Peyer's patch (tissue), 4 donors: ENCODE measurements at places on chromosomes 6 and 20. TPM values are rescaled to one million over a fixed set of nuclear protein-coding genes. Genes with fewer than 3 reads are reported as not detected.

DNA sequence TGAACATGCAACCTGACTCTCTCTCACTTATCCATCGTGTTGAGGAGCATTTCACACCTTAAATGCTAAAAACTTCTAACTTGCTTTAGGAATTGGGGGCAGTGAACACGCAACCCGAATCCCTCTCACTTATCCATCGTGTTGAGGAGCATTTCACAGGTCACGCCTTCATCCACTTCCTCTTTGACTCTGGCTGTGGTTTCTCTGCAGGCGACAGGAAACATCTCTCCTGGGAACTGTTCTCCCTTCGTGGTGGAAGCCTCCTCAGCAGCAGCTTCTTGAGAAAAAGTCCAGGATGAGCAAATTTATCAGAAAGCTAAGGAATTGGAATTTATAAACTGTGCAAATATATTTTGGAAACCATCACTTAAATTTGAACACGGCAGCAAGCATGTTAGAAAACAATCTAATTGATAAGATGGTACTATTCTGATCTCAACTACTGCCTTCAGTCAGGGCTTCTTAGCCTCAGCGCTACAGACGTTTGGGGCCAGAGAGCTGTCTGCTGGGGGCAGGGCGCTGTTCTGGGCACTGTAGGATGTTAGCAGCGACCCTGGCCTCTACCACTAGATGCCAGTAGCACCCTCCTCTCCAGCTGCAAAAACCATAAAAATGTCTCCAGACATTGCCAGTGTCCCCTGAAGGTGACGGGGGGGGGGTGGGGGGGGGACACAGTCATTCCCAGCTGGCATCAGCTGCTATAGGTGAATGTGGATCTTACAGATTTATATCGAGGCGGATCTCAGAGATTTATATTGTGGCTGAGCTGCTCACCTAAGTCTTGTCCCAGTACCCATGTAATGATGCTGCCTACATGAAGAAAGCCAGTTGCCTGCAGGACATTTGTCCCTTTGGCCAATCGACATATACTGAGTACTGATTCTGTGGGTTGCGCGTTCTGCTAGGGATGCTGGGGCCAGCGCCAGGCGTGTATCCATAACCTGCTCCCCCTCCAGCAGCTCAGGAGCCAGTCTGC is 26.2 kb downstream of the CTCFL start:
- H3K4me3 ChIP-seq: no peak overlapping the region
- no peaks in the 10 kb centered on the region for H3K27me3 ChIP-seq
- no peaks in the 10 kb centered on the region for H3K36me3 ChIP-seq
- H3K27ac ChIP-seq: no peak overlapping the region
- no peaks in the 10 kb centered on the region for H3K4me1 ChIP-seq

GRCh38 chr6:139325686-139326085 is 33.9 kb upstream of the TXLNB start:
- no peaks in the 10 kb centered on the region for H3K27me3 ChIP-seq
- no peak for DNase-seq
- peak overlapping the region; percentile 39 for H3K27ac ChIP-seq
- H3K4me1 ChIP-seq: no peaks in the 10 kb centered on the region
- H3K36me3 ChIP-seq: no peaks in the 10 kb centered on the region

GRCh38 chr20:61056627-61057442 is 195.2 kb upstream of the CDH4 start:
- no peak overlapping the region for H3K4me3 ChIP-seq
- no peaks in the 10 kb centered on the region for H3K36me3 ChIP-seq
- no peaks in the 10 kb centered on the region for H3K27me3 ChIP-seq
- no peak overlapping the region for H3K27ac ChIP-seq
- no peak for DNase-seq

DNA sequence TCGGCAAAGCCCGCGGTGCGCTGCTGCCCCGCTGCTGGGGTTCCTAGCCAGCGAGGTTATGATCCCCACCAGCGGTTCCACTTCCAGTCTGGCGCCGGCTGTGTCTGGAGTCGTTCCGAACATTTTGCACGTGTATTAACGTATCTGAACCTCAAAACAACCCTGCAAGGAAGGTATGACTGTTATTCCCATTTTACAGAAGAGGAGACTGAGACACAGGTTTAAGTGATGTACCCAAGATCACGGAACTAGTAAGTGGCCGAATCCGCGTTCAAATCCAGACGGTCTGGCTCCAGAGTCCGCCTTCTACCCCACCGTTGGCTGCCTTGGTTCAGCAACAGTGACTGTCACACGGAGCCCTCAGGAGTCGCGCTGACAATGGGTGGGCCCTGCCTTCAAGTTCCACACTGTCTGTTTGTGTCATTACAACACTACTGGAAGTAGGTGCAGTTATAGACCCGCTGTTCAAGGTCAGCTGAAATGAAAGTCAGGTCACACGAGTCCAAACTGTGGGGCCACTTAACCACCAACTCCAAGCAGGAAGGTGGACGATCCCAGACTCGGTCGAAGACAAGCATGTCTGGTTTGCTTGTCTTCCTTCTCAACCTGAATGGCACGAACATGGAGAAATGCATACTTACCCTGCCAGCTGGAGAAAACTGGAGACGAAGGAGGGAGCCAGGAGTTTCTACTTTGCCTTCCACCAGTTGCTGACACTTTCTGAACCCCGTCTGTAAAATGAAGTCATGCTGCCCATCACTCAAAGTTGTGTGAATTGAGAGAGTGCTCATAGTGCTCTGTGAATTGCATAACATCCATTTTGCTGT is 803 bp upstream of the SRXN1 start:
- no peaks in the 10 kb centered on the region for H3K4me1 ChIP-seq
- no peaks in the 10 kb centered on the region for H3K36me3 ChIP-seq
- no peaks in the 10 kb centered on the region for H3K27me3 ChIP-seq
- no peak for DNase-seq

GRCh38 chr6:75735491-75736186 is 13.4 kb upstream of the MYO6 start:
- H3K27ac ChIP-seq: no peak overlapping the region
- DNase-seq: no peak
- no peaks in the 10 kb centered on the region for H3K27me3 ChIP-seq
- no peaks in the 10 kb centered on the region for H3K36me3 ChIP-seq
- H3K4me3 ChIP-seq: no peak overlapping the region

DNA sequence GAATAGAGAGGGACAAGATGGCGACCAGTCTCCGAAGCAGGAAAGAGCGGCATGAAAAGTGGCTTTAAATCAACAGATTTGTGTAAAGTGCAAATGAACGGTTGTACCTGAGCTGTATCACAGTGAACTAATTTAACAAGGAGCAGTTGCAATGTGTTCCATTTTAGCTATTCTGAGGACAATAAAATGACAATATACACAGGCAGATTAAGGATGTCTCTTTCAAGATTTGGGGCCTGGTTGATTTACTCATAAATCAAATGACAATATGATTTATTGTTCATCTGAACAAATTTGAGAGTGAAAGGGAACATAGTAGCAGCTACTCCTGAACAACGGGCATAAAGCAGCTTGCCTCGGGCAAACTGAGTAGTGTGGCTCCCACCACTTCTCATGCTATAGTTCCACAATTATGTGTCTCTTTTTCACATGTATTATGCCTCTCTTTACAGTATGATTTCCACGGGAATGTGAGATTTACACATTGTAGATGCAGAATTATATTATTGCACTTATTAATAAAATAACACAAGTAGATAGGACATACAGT is 204.1 kb upstream of the AGPAT4 start:
- no peak for DNase-seq
- no peaks in the 10 kb centered on the region for H3K4me1 ChIP-seq
- H3K36me3 ChIP-seq: no peaks in the 10 kb centered on the region
- no peak overlapping the region for H3K4me3 ChIP-seq
- no peak overlapping the region for H3K27ac ChIP-seq
- no peaks in the 10 kb centered on the region for H3K27me3 ChIP-seq

ADGRF4 gene
- 0.18 TPM for total RNA-seq

GRCh38 chr6:107629548-107630129 is 139.7 kb downstream of the SOBP start:
- H3K36me3 ChIP-seq: no peaks in the 10 kb centered on the region
- H3K27ac ChIP-seq: no peak overlapping the region
- H3K4me1 ChIP-seq: no peaks in the 10 kb centered on the region
- no peak overlapping the region for H3K4me3 ChIP-seq
- no peak for DNase-seq

GRCh38 chr20:62828511-62829230 is 11.8 kb downstream of the COL9A3 start:
- peaks cover 40% of the 10 kb centered on the region for H3K4me1 ChIP-seq
- H3K4me3 ChIP-seq: no peak overlapping the region
- no peak overlapping the region for H3K27ac ChIP-seq
- no peak for DNase-seq
- H3K36me3 ChIP-seq: no peaks in the 10 kb centered on the region

HSP90AB1 gene
- total RNA-seq: 251 TPM

- DNase-seq: no peak
- no peaks in the 10 kb centered on the region for H3K4me1 ChIP-seq
- no peak overlapping the region for H3K4me3 ChIP-seq
- peak overlapping the region; percentile 16 for H3K27ac ChIP-seq
Observed at GRCh38 chr6:118719351-118720124, 68.1 kb upstream of the CEP85L start.

IMPG1 gene
- total RNA-seq: not detected

DNA sequence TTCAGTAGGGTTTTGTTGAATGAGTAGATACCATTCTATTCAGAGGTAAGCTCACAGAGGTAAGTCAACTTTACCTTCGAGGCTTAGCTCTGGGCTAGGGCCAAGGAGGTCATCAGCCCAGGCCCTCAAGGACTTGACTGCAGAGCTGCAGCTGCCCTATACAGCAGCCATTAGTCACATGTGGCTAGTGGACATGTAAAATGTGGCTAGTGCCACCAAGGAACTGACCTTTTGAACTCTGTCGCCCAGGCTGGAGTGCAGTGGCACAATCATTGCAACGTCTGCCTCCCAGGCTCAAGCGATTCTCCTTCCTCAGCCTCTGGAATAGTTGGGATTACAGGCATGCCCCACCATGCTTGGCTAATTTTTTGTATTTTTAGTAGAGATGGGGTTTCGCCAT is 47.9 kb upstream of the EPB41L1 start:
- DNase-seq: no peak
- H3K27ac ChIP-seq: no peak overlapping the region
- no peak overlapping the region for H3K4me3 ChIP-seq
- H3K36me3 ChIP-seq: no peaks in the 10 kb centered on the region

GRCh38 chr6:3752531-3753227 is 1.2 kb upstream of the PXDC1 start:
- H3K27ac ChIP-seq: peak overlapping the region; percentile 96
- DNase-seq: no peak
- peaks cover 16% of the 10 kb centered on the region for H3K4me1 ChIP-seq
- H3K36me3 ChIP-seq: no peaks in the 10 kb centered on the region

DNA sequence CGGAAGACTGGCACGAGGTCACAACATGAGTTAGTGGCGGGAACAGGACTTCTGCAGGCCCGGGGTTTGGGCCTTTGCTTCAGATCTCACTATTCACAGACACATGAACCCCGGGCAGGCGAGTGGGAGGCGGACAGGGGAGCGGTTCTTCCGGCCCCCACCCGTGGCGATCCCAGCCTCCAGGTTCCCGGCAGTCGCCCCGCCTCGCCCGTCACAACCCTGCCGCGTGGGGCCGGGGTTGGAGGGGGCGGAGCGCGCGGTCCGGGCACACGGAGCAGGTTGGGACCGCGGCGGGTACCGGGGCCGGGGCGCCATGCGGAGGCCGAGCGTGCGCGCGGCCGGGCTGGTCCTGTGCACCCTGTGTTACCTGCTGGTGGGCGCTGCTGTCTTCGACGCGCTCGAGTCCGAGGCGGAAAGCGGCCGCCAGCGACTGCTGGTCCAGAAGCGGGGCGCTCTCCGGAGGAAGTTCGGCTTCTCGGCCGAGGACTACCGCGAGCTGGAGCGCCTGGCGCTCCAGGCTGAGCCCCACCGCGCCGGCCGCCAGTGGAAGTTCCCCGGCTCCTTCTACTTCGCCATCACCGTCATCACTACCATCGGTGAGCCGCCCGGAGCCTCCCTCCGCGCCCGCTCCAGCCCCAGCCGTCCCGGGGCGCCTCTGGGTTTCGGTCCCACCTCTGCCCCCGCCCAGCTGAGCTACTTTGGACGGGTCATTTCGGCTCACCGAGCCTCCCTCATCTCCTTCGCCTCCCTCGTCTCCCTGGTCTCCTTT is at the start of gene KCNK15:
Gene KCNK15 (plus strand): TSS at position 268 of the 769 bp plus-strand sequence. CDS start 46 bp downstream, at position 314.
- no peaks in the 10 kb centered on the region for H3K27me3 ChIP-seq
- H3K27ac ChIP-seq: no peak within 1 kb of the TSS
- peaks cover 17% of the 10 kb centered on the region for H3K4me1 ChIP-seq

DNA sequence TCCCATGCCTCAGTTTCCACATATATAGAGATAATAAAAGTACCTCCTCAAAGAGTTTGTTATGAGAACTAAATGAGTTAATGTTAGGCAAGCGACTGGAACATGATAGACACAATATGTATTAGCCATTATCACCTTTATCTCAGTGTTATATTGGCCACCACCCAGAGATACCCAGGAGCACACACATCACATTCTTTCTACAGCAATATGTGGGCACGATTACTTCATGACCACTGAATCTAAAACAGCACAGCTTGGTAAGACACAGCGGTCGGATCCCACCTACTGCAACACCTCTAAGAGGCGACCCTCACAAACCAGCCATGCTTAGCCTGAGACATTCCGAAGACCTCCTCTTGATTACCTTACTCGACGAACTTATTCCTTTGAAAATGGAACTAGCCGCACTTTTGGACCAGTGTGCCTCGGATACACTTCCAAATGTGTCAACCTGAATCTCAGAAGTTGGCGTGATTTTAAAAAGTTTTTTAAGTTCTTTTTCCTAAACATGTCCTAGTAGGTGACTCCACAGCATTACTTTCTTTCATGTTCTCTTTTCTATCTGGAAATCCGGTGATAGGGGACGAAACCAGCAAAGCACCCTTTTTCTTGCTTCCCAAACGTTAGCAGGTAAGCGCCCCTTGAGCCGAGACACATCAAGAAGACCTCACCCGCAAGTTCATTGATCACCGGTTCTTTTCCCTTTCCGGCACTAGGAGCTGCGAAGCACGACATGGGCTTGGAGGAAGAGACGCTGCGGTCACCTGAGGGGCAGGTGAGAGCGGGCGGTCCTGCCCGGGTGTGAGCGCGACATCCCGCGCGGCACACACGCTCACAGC is 923 bp downstream of the GMDS start:
- peak; percentile 64 for DNase-seq
- no peaks in the 10 kb centered on the region for H3K4me1 ChIP-seq
- no peaks in the 10 kb centered on the region for H3K36me3 ChIP-seq

DNA sequence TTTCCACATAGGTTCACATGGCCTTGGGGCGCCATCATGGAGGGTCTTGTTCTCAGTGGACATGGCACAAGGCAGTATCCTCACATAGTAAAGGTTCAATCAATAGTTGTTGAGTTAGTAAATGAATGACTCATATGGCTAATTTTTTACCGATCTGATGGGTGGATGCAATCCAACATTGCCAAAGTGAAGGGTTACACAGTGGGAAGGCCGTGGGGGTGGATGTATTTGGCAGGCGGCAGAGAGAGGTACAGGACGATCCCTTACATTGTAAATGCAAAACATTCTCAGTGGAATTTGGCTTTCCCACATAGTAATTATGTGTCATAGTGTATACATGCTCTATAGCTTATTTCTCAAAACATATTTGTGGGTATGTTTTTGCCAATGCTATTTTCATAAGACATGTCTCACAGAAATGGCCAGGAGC is 21.0 kb upstream of the PDE7B start:
- H3K27ac ChIP-seq: no peak overlapping the region
- H3K36me3 ChIP-seq: no peaks in the 10 kb centered on the region
- H3K4me3 ChIP-seq: no peak overlapping the region
- no peaks in the 10 kb centered on the region for H3K4me1 ChIP-seq
